GM03348 (cell line): ENCODE measurements at places on chromosomes 1 and 21.

DNA sequence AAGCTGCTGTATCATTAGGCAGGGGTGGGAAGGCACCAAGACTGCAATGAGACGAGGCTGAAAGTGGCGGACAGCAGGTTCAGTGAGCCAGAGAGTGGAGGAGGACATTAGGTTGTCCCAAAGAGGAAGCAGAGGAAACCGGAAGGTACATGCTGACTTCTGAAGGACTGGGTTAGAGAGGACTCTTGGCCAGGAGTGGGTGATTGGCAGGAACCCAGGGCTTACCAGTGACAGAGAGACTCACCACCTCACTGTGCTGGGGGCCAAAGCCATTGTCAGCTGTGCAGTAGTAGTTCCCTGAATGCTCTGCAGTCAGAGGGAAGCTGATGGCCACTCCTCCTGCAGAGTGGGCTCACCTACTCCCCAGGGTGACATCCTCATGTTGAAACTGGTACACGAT, 41.9 kb upstream of the FCRL4 start:
- no peak for DNase-seq

DNA sequence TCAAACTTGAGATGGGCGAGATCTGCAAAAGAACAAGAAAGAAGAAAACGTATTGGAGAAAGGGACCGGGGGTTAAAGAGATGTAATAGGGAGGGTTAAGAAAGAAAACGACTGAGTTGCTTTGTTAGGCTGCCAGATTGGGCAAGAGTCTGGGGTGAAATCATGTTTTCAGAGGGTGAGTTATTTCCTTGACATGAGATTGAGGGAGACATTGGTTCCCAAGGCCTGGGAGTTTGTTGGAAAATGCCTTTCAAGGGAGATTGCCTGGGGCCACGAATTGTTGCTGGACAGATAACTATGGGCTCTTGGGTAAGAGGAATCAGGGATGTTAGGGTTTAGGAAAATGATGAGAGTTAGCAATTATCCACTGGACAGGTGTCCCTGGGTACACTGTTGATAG, 776 bp upstream of the CADM3 start:
- no peak for DNase-seq

DNA sequence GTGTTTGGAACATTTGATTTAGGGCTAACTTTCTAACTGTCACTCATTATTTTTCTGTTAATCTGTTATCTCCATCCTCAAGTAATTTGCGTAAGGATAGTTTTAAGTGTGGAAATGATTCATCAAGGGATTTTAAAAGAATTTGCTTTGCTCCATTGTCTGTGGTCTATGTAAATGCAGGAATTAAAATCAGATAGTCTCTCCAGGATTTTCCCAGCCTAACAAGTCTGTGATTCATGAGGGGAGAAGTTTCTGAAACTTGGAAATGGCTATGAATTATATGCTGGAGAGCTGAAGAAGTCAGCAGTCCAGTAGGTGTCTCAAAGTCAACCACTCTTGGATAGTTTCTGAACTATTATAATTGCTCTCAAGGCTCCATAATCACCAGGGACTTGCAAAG, 264.5 kb downstream of the MRPL39 start:
- DNase-seq = no peak

- no peak for DNase-seq
Observed at GRCh38 chr1:15279576-15280230, 32.7 kb downstream of the FHAD1 start.

DNA sequence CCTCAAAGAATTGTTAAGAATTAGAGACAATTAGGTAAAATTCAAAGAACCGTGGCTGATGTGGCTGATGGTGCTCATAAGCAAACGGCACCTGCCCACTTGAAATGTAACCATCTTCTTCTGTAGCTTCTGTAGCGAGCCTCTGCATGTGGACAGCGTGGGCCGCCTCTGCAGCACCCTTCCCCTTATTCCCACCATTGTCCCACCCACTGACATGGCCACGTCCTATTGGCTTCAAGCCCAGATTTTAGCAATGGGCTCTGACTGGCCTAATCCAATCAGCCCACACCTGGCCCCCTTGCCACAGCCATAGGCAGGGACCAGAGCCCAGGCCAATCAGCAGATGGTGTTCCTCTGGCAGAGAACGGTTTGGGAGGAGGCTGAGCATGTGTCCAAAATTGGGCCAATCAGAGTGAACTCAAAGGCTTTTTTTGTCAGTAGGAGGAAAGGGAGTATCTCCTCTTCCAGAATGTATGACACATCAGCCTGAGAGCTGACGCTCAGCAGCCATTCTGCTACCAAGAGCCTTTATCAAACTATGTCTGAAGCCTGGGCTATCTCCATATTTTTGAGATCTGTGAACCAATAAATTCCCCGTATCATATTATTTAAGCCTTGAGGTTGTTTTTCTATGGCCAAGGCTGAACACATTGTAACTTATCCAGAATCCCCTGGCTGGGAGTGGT, 518.5 kb downstream of the SMYD3 start:
- DNase-seq = no peak

DNA sequence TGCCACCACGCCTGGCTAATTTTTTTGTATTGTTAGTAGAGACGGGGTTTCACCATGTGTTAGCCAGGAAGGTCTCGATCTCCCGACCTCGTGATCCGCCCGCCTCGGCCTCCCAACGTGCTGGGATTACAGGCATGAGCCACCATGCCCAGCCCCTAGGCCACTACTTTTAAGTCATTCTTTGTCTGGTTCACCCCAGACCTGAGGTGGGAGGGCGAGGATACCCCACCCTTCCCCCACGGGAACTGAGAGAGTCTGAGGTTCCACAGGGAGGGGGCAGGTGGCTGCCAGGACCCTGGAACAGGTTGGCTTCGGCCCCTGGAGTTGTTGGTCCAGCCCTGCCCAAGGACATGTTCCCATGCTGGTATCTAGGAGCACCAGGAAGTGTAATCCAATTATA, 7.7 kb upstream of the SDC3 start:
- DNase-seq = no peak

GRCh38 chr1:86317926-86318325, 78.2 kb downstream of the ODF2L start:
- DNase-seq = no peak

DNA sequence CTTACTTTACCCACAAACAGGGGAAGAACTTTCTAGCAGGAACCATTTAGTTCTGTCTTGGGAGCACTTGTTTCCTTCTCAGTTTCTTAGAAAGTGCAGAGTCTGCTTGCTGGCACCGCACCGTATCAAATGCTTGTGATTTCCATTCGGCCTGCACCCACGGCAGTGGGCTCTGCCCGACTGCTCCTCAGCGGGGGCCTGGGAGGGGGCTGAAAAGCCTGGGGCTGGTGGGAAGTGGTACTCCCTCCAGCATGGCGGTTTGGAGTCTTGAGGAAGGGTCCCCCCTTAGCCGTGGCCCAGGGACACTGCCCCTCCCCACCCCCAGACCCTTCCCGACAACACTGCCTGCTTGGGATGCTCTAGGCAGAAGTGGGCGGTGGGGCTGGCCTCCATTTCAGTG, 57.0 kb downstream of the KIF26B start:
- no peak for DNase-seq

- no peak for DNase-seq
Observed at GRCh38 chr1:200152336-200152735, 124.8 kb downstream of the NR5A2 start.
